ENCODE measurements at places on chromosomes 11 and 22.

DNA sequence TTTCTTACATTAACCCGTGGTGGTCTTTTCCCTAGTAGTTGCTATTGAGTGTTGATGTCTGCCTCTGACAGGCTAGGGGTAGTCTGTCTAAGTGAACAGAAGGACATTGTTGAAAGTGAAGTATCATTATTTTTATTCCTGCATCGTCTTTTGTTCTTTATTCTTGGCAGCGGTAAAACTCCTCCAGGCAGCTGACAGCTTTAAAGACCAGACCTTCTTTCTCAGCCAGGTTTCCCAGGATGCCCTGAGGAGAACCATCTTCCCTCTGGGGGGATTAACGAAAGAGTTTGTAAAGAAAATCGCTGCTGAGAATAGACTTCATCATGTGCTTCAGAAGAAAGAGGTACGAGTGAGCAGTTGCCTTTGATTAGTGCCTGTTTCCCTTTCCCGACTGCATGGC is 14.6 kb downstream of the TRMU start:
- no peak for DNase-seq

DNA sequence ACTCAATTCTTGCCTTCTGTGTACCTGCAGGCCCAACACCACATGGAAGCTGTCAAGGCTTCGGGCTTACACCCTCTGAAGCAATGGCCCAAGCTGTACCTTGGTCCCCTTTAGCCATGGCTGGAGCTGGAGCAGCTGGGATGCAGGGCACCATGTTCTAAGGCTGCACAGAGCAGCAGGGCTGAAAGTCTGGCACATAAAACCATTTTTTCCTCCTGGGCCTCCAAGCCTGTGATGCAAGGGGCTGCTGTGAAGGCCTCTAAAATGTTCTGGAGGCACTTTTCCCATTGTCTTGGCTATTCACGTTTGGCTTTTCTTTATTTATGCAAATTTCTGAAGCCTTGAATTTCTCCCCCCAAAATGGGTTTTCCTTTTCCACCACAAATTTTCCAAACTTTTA is 102.1 kb upstream of the SLC5A12 start:
- DNase-seq: no peak

DNA sequence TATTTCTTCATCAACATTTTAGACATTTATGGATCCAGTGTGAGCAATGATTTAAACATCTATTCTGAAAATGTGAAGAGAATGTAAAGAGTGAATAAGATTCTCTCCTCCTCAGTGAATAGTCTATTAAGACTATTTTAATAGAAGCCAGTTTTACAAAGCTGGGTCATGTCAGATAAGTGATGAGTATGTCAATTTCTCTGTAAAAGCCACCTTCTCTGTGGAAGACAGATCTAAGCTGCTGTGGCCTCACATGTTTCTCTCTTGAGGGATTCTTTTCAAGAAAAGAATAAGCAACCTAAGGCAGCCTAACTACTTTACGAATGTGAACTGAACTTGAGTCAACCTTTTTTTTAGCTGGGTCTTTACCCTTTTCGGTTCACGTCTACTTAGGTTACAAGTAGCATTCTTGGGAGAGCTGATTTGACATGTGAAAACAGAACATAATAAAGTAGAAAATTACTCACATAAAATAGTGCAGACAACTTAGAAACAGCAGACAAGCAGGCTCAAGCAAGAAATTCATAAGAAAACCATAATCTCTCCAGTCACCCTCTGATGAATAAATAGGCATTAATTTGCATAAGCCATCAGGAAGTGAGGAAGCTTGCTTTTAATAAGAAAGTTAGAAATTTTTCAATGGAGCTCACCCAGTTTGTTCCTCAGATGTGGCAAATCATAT is 9.9 kb downstream of the CTSC start:
- no peak for DNase-seq

DNA sequence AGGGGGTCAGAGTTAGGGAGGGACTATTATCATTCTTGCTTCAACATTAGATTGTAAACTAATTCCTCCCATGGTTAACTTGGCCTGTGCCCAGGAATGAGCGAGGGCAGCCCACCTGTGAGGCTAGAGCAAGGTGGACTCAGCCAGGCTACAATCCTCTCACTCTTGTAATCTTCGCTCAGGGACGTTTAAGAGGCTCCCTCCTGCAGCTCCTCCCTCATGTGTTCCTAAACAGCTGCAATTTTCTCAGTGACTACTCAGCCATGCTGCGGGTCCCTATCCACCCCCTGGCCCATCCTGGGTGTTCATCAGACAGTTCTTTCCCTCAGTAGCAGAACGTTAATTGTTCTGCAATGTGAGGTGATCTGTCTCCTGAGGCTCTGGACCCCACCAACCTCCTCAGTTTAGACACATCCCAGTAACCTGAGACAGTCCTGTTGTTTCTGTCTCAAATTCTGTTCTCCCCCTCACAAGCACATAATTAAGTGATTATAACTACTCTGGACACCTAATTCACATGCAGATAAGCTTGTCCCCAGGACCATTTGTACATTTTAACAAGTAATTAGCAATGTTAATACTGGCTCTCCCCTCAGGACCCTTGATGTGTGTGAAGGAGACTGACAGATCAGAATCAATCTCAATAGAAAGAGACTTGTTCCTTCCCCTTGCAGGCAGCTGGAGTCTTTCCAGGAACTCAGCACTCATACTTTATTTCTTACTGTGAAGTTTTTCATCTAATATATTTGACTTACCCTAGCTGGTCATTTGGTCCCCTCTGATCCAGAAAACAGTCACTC is 337.2 kb upstream of the B3GAT1 start:
- DNase-seq: no peak

- DNase-seq: no peak
Observed at GRCh38 chr11:37394236-37394870, 796.3 kb upstream of the RAG2 start.

DNA sequence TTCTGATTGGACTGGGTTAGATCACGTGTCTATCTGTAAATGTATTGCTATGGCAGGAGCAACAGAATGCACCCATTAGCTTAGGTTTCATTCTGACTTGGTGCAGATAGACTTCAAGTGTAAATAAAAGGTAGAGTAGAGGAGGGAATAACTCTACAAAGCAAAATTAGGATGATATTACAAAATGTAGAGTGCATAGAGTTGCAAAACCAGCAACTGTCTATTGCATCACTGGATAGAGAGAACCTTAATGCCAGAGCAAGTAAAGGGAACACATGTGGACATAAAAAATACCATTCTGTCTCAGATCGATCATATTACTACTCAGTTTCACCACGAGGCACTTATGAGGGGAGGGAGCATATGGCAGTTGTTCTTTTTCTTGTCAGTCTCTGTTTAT is 22.0 kb upstream of the CAT start:
- DNase-seq: no peak

- no peak for DNase-seq
Observed at GRCh38 chr22:19799322-19800190, 39.0 kb downstream of the TBX1 start.

DNA sequence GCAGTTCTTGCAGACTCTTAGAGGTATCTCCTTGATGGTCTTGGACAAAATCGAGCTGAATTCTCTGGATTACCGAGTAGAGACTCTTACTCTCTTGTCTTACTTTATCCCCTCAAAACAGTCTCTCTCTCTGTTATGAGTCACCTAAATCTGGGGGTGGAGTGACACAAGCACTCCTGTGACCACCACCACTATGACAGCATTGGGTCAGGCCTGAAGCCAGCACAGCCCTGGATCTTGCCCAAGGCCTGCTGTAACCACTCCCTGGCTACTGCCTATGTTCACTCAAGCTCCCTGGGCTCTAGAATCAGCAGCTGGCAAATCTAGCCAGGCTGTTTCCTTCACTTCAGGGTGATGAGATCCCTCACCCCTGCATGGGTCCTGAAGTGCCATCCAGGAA is 662.5 kb downstream of the LUZP2 start:
- no peak for DNase-seq
